ENCODE measurements at places on chromosomes 16 and 17.

GRCh38 chr16:53989597-53989996, 285.6 kb downstream of the FTO start:
- no peak overlapping the region for H3K27ac ChIP-seq
- H3K36me3 ChIP-seq, result no peaks in the 10 kb centered on the region
- H3K27me3 ChIP-seq, result no peaks in the 10 kb centered on the region

DNA sequence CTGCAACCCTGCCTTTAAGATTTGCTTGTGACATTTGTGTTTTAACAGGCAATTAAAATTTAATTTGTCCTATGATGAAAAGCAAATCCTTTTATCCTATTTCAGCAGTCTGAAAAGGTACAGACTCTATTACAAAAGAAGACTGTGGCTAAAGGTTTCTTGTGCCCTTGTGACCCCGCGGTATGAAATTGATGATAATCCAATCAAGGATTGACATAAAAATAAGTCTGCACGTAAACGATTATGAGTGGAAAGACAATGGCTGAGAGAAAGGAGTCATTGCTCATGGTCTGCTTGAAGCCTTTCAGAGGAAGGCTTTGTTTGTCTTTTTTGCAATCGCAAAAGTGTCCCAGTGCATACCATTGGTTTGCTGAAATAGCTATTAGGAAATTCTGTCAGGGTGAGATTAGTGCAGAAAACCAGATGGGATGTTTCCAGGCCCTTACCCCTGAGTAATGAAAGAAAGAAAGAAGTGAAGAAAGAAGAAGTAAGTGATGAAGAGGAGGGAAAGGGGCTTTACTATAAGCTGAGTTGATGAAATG, 867.8 kb upstream of the CDH8 start:
- no peak overlapping the region for H3K4me3 ChIP-seq
- no peak for DNase-seq
- H3K4me1 ChIP-seq, result no peaks in the 10 kb centered on the region
- H3K27me3 ChIP-seq, result no peaks in the 10 kb centered on the region
- H3K27ac ChIP-seq, result no peak overlapping the region
- no peaks in the 10 kb centered on the region for H3K36me3 ChIP-seq

DNA sequence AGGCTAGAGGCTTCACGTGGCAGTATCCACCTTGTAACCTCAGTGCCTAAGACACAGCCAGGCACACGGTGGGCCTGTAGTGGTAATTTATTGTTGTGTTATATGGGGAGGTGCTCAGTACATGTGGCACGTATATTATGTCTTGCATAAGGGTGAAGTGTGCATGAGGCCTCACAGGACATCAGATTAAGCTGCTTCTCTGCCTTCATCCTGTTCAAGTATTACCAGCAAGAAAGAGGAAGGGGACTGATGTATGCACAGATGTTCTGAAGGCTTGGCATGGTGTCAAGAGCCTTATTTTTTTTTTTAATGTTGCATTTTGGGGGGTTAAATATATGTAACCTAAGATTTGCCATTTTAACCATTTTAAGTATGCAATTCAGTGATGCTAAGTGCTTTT, 71.6 kb downstream of the ABCC1 start:
- no peak overlapping the region for H3K27ac ChIP-seq
- H3K4me3 ChIP-seq, result no peak overlapping the region
- no peaks in the 10 kb centered on the region for H3K27me3 ChIP-seq
- H3K36me3 ChIP-seq, result peaks cover 50% of the 10 kb centered on the region
- no peak for DNase-seq

DNA sequence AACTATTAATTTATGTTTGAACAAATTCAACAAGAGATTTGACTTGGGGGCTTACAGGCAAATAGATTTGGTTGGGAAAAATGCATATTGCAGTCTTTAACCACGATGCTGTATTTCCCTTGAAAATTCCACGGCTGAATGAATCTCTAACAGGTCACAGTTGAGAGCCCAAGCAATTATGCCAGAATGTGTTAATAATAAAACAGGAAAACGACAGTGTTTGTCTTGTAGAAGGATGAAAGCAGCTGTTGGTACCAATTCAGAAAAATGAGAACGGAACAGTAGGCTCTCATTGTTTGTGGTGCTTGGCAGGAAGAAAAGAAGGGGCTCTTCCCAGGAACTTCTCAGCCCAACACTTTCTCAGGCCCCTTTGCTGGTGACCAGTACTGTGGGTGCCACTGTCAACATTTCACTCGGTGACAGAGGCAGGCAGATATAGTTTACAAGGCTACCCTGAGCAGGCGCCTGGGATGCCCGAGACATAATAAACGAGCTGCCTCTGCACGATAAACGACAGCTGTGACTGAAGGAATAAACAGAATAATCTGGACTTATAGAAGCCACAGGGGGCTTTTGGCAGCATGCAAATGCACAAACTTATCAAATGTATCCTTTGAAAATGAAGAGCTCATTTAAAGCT, 387.1 kb downstream of the HS3ST4 start:
- H3K27ac ChIP-seq, result no peak overlapping the region
- H3K27me3 ChIP-seq, result no peaks in the 10 kb centered on the region
- no peaks in the 10 kb centered on the region for H3K4me1 ChIP-seq
- DNase-seq, result no peak
- no peaks in the 10 kb centered on the region for H3K36me3 ChIP-seq
- no peak overlapping the region for H3K4me3 ChIP-seq

DNA sequence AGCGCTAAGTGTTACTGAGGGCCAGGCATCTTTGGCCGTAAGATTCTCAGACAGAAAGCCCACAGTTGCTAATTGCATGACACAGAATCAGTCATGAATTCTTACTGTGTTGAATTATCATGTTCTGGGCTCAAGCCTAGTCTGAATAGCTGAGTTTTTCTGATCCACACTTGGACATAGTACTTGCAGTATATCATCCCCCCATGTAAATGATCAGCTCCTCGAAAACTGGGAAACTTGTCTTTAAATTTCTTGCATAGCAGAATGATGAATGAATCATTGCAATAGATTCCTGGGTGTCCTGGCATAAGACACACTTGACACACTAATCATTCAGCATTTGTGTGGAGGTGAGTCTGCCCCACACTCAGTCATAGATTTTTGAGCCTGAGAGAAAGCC, 2.2 kb downstream of the MLYCD start:
- no peak overlapping the region for H3K27ac ChIP-seq
- H3K36me3 ChIP-seq, result no peaks in the 10 kb centered on the region
- no peak for DNase-seq
- H3K4me1 ChIP-seq, result peaks cover 7% of the 10 kb centered on the region
- no peak overlapping the region for H3K4me3 ChIP-seq

DNA sequence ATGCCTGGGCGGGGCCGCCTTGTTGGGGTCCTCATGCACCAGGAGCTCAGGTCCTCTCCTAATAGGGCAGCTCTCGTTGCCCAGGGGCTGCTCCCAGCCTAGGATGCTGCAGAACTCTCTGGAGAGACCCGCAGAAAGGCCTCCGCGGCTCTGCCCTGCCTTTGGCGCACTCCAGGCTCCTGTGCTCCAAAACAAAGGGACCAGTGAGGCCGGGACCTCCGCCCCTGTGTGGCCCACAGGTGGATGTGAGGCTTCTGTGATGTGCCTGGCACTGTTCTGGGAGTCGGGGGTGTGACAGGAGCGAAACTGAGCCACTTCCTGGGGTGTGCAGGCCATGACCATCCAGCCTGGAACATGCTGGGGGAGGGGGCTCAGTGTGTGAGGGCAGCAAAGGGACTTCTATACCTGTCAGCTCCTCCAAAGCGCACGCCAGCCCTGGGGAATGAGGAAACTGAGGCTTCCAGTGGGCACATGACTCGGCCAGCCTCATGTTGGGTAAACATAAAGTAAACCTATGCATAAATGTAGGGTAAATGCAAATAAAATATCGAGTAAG, 153.2 kb downstream of the IRF8 start:
- no peaks in the 10 kb centered on the region for H3K27me3 ChIP-seq
- no peak for DNase-seq
- no peaks in the 10 kb centered on the region for H3K4me1 ChIP-seq
- H3K4me3 ChIP-seq, result no peak overlapping the region
- no peak overlapping the region for H3K27ac ChIP-seq

DNA sequence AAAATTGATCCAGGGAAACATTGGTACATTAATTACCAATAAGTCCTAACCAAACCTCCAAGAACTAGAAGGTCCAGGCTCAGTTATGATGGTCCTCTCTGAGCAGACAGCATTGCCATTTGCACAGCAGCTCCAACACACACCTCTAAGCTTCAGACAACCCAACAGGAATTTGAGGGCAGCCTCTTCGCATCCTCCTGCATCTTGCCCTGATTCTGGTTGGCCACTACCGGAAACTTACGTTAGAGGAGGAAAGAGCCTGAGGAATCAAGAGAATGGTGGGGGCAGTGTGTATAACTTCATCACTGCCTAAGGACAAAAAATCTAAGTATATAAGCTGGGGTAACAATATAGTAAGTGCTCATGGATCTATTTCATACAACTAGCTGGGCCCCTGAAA, 15.7 kb downstream of the FAM117A start:
- no peaks in the 10 kb centered on the region for H3K36me3 ChIP-seq
- peak; percentile 41 for DNase-seq
- H3K27ac ChIP-seq, result peak overlapping the region; percentile 86
- peaks cover 70% of the 10 kb centered on the region for H3K4me1 ChIP-seq

GRCh38 chr17:72219137-72219823, 98.5 kb downstream of the SOX9 start:
- peaks cover 14% of the 10 kb centered on the region for H3K27me3 ChIP-seq
- no peaks in the 10 kb centered on the region for H3K4me1 ChIP-seq
- no peaks in the 10 kb centered on the region for H3K36me3 ChIP-seq
- no peak overlapping the region for H3K27ac ChIP-seq
- no peak overlapping the region for H3K4me3 ChIP-seq

DNA sequence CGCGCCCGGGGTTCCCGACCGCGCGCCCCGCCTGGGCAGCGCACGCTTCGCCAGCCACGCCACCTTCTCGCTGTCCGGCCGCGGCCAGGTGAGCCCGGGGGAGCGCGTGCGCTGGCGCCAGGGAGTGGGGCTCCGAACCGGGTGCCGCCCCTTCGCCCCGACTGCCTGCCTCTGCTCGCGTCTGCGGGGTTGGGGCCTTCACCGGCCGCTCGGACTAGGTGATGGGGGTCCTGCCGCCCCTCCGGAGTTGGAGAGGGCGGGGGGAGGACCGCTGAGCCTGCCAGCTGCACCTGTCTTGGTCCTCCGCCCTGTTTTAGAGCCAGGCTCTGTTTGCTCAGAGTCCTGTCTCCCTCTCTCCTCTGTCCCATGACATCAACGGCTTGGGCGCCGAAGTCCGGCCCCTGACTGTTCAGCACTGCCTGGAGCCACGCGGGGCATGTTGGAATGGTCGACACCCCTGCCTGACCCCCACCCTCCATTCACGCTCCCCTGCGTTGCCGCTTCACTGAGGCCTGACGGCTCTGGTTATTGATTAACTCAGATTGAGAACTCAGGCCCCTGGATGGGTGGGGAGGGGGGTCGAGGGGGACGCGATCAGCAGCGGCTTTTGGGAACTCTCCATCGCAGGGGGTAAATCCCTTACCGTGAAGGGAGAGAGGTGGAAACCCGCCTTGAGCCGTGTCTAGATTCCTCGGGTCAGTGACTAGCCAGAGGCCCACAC, 748 bp downstream of the SMTNL2 start:
- H3K4me1 ChIP-seq, result peaks cover 5% of the 10 kb centered on the region
- H3K27ac ChIP-seq, result no peak overlapping the region
- H3K36me3 ChIP-seq, result no peaks in the 10 kb centered on the region
- no peak overlapping the region for H3K4me3 ChIP-seq
- H3K27me3 ChIP-seq, result peaks cover 12% of the 10 kb centered on the region

GRCh38 chr16:57341441-57342303, 16.9 kb upstream of the CCL22 start:
- no peaks in the 10 kb centered on the region for H3K27me3 ChIP-seq
- no peaks in the 10 kb centered on the region for H3K36me3 ChIP-seq
- H3K4me1 ChIP-seq, result no peaks in the 10 kb centered on the region
- DNase-seq, result no peak
- H3K27ac ChIP-seq, result no peak overlapping the region
- no peak overlapping the region for H3K4me3 ChIP-seq

- no peak overlapping the region for H3K4me3 ChIP-seq
- no peaks in the 10 kb centered on the region for H3K27me3 ChIP-seq
- peaks cover 18% of the 10 kb centered on the region for H3K4me1 ChIP-seq
- no peak overlapping the region for H3K27ac ChIP-seq
Measured at GRCh38 chr17:41664172-41664457, 24.6 kb upstream of the EIF1 start.

DNA sequence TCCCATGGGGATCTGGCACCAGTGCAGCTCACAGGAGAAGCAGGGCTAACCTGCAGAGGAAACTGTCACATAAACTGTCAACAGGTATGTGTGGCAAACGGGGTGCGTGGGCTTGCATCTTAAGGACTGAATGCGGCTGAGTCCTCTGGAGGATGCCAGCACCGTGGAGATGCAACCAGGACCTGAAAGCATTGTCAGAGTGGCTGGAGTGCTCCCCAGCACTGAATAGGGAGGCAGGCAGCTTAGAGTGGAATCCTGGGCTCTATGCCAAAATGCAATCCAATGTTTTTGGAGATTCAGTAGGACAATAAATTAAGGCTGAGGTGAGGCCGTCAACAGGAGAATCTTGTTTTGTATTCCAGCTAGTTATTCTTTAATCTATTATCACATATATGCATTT, 21.3 kb upstream of the SALL1 start:
- H3K27me3 ChIP-seq, result no peaks in the 10 kb centered on the region
- H3K27ac ChIP-seq, result no peak overlapping the region
- DNase-seq, result no peak
- H3K36me3 ChIP-seq, result no peaks in the 10 kb centered on the region

- peaks cover 3% of the 10 kb centered on the region for H3K4me1 ChIP-seq
- no peak for DNase-seq
- H3K27me3 ChIP-seq, result no peaks in the 10 kb centered on the region
- no peak overlapping the region for H3K27ac ChIP-seq
- no peaks in the 10 kb centered on the region for H3K36me3 ChIP-seq
Measured at GRCh38 chr17:79937391-79938335, 98.0 kb downstream of the TBC1D16 start.

DNA sequence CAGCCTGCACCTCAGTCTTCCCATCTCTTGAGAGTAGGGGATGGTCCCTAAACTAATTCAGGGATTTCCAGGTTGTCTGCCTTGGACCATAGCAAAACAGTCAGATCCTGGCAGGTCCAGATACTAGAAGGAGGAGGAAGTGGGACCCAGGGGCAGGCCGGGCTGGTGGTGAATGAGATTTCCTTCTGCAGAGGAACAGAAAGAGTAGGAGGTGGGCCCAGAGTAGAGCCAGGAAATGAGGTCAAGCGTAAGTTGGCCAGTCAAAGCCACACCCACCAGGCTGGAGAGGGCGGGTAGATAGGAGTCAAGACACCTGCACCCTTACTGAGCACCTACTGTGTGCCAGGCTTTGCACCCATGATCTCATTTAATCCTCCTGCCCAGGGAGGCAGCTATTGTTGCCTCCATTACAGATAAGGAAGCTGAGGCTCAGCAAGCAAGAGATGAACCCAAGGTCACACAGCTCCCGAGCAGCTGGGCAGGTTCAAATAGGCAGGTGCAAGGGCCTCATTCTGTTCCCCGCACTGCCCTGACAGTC, 2.6 kb downstream of the CDH5 start:
- no peaks in the 10 kb centered on the region for H3K36me3 ChIP-seq
- H3K27ac ChIP-seq, result no peak overlapping the region
- H3K4me3 ChIP-seq, result no peak overlapping the region
- no peaks in the 10 kb centered on the region for H3K4me1 ChIP-seq
- DNase-seq, result no peak
- H3K27me3 ChIP-seq, result peaks cover 2% of the 10 kb centered on the region

GRCh38 chr16:86211800-86212199, 298.5 kb upstream of the FOXF1 start:
- H3K4me3 ChIP-seq, result no peak overlapping the region
- H3K36me3 ChIP-seq, result no peaks in the 10 kb centered on the region
- H3K27me3 ChIP-seq, result no peaks in the 10 kb centered on the region
- no peaks in the 10 kb centered on the region for H3K4me1 ChIP-seq
- no peak overlapping the region for H3K27ac ChIP-seq

All from effector memory CD4-positive, alpha-beta T cell (primary cell).